Activated naive CD8-positive, alpha-beta T cell treated with anti-CD3 and anti-CD28 coated beads, Interleukin-2, amount 10 ng/mL, durations not matched to agents 7 days and 5 days (primary cell): ENCODE measurements at places on chromosomes 7 and 10. TPM values are rescaled to one million over a fixed set of nuclear protein-coding genes. Genes with fewer than 3 reads are reported as not detected.

DNA sequence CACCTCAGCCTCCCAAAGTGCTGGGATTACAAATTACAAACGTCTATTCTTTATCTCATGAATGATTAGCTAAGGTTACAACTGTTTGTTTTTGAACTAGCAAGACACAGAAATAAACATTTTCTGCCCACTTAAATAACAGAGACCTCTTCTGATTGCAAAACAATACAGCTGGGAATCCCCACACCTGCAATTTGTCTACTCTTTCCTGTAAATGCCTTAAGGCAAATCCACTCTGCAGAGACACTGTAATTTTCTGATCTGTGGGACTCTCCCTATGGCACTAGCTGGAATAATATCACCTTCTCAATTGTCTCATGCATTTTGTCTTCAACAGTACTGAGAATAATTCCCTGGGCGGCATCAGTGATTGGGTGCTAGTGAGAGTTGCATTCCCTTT is 149.3 kb upstream of the FAM3C start:
- no peak overlapping the region for H3K27ac ChIP-seq
- H3K4me3 ChIP-seq: no peak overlapping the region
- H3K36me3 ChIP-seq: peaks cover 4% of the 10 kb centered on the region

- peaks cover 14% of the 10 kb centered on the region for H3K27me3 ChIP-seq
- H3K36me3 ChIP-seq: no peaks in the 10 kb centered on the region
- H3K4me3 ChIP-seq: no peak overlapping the region
- no peaks in the 10 kb centered on the region for H3K4me1 ChIP-seq
These were observed 317.6 kb downstream of the RPS24 start for GRCh38 chr10:78351283-78351682.

GRCh38 chr7:78473021-78473420 is 674.4 kb downstream of the PHTF2 start:
- no peaks in the 10 kb centered on the region for H3K27me3 ChIP-seq
- no peak overlapping the region for H3K27ac ChIP-seq
- DNase-seq: no peak
- H3K4me1 ChIP-seq: no peaks in the 10 kb centered on the region

- no peak overlapping the region for H3K27ac ChIP-seq
- no peaks in the 10 kb centered on the region for H3K4me1 ChIP-seq
- H3K27me3 ChIP-seq: peaks cover 2% of the 10 kb centered on the region
- no peaks in the 10 kb centered on the region for H3K36me3 ChIP-seq
- H3K4me3 ChIP-seq: no peak overlapping the region
These were observed 111.5 kb downstream of the COL26A1 start for GRCh38 chr7:101474178-101474577.

GRCh38 chr10:74432841-74433594 is 282.0 kb downstream of the ADK start:
- DNase-seq: no peak
- no peak overlapping the region for H3K27ac ChIP-seq
- H3K36me3 ChIP-seq: peaks cover 25% of the 10 kb centered on the region
- H3K4me3 ChIP-seq: no peak overlapping the region
- no peaks in the 10 kb centered on the region for H3K27me3 ChIP-seq
- peaks cover 2% of the 10 kb centered on the region for H3K4me1 ChIP-seq

HKDC1 gene
- total RNA-seq: 0.68 TPM
